NB4 (cell line): ENCODE measurements at places on chromosomes 12 and 14.
A peak's percentile ranks its signal among the peaks of the same experiment; 100 is the strongest.

- DNase-seq: no peak
Measured at GRCh38 chr14:89504091-89504490, 87.1 kb upstream of the FOXN3 start.

DNA sequence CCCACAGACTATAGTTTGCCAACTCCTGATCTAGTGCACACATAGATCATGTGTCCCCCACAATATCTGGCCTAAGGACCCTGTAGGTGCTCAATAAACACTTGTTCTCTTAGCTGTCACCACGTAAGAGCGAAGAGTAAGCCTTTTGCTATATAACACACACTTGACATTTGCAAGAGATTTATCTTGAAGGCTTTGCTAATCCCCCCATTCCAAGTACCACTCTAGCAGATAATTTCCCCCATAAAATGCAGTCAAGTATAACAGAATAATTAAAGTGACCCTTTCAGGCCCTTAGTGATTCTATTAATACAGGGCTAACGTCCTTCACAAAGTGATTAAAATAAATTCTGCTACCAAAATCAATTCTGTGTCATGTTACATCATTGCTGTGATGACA lies 87.5 kb downstream of the PLXNC1 start:
- no peak for DNase-seq

GRCh38 chr12:111222523-111222922 lies 146.4 kb downstream of the PHETA1 start:
- peak; percentile 57 for DNase-seq

- no peak for DNase-seq
Measured at GRCh38 chr12:80314741-80315140, 129.3 kb upstream of the PTPRQ start.

DNA sequence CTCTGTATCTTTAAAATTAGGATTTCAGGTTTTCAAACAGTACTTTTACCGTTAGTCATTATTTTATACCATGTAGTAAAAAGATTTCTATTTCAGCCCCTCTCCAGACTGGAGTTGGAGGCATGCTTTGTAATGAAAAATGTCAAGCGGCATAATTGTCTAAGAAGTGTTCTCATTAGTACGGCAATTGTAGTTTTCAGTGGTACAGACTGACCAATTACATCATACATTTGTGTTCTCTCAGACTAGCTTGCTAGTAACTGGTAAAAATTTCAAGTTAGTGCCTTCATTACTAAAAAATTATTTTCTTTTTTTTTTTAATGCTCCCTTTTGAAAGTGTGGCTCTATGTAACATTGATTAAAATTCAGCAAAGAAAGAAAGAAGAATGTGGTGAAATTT lies 4.5 kb downstream of the USP30 start:
- DNase-seq: no peak

DNA sequence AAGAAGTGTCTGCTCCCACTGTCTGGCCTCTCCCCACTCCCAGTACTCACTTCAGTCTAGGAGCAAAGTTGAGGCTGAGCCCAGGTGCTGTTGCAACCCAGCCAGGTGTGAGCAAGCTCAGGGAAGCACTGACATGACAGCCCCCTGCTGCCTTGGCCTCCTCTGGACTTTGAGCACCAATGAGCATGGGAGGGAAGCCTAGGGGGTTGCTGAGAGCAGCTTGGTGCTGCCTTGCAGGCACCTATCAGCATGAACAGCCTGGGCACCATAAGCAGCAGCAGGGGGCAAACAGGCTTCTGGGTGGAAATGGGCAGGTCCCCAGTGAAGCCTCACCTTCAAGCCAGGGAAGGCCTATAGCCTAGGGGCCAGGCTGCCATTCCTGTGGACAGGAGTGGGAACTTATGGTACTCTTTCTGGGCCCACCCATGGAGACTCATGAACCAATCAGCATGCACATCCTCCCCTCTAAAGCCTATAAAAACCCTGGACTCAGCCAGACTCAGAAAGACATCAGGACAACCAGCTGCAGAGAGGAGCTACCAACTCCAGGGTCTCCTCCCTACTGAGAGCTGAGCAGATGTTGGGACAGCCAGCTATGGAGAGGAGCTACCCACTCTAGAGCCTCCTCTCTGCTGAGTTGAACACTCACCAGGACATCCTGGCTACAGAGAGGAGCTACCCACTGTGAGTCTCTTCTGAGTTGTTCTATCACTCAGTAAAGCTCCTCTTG lies 49.3 kb downstream of the EGLN3 start:
- no peak for DNase-seq

- no peak for DNase-seq
Measured at GRCh38 chr12:85007836-85008235, 28.2 kb downstream of the TSPAN19 start.

DNA sequence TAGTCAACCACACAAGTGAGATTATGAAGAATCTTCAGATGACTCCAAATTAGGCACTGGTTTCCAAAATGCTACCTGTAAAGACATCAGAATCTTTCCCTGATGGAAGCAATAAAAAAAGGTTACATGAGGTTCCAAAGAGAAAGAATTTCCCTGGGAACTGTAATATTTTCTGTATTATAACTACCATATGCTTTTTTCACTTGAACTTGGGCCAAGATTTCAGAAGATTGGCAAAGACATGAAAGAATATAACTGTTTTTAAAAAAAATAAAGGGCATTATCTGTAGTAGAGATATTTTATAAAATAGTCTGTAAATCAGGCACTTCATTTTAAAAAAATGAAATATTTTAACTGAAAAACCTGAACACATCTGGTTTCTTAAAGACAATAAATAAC lies 12.9 kb downstream of the HECTD1 start:
- DNase-seq: no peak

GRCh38 chr14:90983560-90983959 lies 76.9 kb downstream of the RPS6KA5 start:
- no peak for DNase-seq

DNA sequence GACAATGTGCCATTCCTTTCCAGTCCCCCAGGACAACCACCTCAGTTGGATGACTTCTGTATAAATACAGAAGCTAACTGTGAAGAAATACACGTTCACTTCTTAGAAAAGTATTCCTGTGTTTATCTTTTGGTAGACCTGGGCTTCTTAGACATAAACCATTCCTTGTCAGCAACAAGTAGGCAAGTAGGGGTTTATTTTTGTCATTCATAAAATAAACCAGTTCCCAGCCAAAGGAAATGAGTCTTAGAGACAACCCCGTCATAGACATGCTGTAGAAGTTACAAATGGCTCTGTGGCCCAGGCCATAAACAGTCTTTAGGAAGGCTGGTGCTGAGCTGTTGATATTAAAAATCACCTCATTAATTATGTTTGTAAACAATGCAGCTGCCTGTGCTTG lies 243.2 kb downstream of the SPTSSA start:
- no peak for DNase-seq

GRCh38 chr12:67430708-67431335 lies 161.7 kb downstream of the CAND1 start:
- DNase-seq: no peak

- no peak for DNase-seq
Measured at GRCh38 chr12:71730936-71731335, 23.7 kb upstream of the RAB21 start.

GRCh38 chr14:99675382-99675835 lies 8.7 kb upstream of the CYP46A1 start:
- no peak for DNase-seq

DNA sequence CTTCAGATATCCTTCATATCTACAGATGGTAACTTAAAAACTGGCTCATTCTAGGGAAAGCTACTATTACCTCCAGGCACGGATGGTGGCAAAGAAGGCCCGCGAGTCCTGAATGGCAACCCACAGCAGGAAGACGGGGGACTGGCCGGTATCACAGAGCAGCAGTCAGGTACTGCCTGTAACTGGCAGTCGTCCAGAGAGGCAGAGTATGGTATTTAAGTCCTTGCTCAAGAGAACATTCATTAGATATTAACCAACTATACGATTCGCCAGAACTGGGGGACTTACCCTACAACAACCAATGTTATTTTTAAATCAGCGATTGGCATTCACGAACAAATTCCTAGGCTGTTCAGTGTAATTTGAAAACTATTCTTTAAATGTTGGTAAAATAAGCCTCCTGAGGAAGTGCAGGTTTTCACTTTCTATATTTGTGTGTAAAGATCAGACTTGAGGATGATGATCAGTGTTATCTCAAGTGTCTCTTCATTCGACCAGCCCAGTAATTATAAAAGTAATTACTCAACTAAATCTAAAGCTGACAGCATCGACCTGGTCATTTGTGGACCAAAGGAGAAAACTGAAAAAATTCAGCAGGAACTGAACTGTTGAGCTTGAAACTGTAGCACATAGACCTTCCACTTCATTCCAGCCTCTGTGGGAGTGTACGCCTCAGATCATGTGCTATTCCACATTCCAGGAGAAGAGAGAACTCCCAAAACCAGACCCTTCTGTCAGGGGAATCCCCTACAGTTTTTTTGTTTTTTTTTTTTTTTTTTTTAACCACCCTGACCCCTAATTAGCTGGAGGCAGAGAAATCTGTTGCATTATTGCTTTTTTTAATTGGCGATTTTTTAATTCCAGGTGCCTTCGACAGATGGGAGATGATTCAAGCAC lies 75.6 kb downstream of the ESR2 start:
- DNase-seq: no peak

- DNase-seq: no peak
Measured at GRCh38 chr14:77323571-77323970, 2.7 kb downstream of the GSTZ1 start.

DNA sequence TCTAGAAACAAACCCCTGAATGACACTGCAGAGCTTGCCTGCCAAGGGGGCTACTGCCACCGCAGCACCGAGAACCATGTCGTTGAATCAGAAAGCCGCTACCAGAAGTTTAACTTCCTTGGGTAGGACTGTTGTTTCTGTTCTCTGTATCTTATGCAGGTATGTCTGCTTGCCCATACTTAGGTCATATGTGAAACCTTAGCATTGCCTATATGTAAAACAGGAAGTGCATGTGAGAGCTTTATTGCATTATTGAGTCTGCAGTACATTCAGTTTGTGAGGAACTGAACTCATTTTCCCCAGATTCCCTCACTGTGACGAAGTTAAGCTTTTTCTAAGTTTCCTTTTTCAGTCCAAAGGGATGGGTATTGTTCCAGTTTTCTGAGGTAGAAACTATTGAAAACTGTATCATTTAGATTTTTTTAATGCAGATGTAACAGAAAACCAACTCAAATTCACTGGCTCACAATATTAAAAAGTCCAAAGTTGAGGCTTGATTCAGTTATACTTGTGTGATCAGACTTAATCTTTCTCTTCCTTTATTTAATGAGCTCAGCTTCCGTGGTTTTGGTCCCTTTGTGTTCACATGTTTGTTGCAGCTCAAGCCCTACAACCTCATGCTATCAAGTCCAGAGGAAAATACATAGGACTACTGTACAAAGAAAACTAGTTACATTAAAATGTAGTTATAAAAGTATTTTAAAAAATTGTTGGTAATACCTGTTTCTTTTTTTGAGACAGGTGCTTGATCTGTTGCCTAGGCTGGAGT lies 6.9 kb downstream of the FBXO34 start:
- peak; percentile 55 for DNase-seq

DNA sequence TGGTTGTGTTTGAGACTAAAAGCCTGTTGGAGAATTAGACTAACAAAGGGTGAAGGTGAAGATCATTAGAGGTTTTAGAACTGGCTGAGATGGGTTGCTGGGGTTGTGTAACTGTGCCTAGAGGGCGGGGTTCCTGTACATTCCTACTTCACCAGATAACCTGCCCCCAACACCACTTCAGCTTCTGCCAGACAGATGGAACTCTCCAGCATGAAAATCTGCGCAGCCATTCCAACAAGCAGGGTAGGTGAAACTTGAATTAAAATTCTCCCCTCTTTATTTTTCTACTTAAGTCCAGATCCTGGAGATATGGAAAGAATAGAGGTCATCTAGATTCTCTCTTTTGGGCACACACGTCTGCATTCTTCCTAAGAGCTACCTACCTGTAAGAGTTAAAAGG lies 6.0 kb downstream of the FOXG1 start:
- DNase-seq: no peak

DNA sequence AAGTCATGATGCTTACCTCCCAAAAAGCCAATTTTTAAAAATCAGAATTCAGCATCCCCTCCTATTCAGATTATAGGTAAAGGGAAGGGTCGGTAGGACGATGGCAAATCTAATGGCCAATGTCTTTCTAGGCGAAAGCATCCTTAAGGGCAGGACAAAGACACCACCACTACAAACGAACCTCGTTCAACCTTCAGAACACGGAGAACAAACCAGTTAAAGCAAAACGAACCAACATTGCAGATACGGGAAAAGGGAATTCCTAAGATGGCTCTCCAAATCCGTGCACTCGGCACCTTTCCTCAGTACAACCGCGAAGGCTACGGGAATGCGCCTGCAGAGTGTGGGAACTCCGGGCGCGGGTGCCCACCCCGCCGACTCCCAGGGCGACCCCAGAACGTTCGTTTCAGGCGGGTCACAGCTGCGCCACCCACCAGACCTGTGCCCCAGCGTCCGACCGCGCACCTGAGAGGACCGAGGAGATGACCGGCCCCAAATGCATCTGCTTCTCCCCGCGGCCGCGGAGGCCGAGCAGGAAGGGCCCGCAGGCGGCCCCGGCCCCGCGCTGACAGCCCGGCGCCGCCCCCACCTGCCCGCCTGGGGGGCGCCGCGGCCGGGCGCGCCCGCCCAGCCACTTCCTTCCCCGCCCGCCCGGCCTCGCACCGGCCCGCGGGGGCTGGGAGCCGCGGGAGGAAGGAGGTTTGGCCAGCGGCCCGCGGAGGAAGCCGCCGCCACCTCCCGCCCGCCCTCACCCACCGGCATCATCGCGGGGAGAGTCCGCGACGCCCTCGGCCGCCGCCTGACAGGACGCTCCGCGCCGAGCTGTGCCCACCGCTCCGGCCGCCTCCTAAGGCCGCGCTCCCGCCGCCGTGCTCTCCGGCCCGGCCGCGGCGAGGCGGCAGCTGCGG lies 578 bp downstream of the PPP1R13B start:
- DNase-seq: no peak

DNA sequence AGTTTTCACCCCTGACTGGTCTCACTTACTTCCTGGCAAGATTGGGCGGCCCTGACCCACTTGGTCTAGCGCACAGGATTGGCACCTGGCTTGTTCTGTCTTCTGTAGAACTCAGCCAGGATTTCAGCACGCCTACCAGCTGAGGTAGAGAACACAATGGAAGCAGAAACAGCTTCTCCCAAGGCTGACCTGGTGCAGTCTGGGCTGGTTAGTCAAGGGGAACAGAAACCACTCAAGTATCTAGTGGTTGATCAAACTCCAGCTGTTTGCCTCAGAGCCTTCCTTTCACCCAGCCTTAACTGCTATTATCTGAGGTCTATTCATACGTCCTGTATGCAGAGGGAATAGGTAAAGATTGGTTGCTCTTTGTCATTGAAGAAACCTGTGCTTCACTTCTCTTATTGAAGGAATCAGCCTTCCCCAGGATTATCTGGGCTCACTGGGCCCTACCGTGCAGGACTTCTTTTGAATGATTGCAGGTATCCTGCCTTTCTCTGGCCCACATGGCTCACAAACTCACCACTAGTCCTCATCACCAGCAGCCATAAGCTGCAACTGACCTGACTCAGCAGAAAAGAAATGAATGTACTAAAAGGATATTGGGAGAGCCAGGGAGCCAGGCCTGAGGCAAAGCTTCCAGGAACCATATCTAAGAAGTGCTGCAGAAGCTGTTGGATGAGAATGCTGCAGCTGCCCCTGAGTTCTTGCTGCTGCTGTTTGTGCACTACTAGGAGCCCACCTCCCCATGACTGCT lies 2.5 kb upstream of the PLEKHD1 start:
- peak; percentile 16 for DNase-seq

- no peak for DNase-seq
Measured at GRCh38 chr14:101763941-101764709, 2.6 kb downstream of the PPP2R5C start.

- no peak for DNase-seq
Measured at GRCh38 chr12:124928095-124928911, 13.9 kb upstream of the UBC start.

- DNase-seq: peak; percentile 35
Measured at GRCh38 chr12:40921563-40922163, 229.4 kb downstream of the CNTN1 start.
